GM10248 (cell line): ENCODE measurements at places on chromosomes 7 and 10.

GRCh38 chr10:133253361-133253955 lies 15.8 kb downstream of the VENTX start:
- no peak for DNase-seq

- DNase-seq = no peak
Observed at GRCh38 chr10:20355915-20356314, 539.7 kb downstream of the PLXDC2 start.

DNA sequence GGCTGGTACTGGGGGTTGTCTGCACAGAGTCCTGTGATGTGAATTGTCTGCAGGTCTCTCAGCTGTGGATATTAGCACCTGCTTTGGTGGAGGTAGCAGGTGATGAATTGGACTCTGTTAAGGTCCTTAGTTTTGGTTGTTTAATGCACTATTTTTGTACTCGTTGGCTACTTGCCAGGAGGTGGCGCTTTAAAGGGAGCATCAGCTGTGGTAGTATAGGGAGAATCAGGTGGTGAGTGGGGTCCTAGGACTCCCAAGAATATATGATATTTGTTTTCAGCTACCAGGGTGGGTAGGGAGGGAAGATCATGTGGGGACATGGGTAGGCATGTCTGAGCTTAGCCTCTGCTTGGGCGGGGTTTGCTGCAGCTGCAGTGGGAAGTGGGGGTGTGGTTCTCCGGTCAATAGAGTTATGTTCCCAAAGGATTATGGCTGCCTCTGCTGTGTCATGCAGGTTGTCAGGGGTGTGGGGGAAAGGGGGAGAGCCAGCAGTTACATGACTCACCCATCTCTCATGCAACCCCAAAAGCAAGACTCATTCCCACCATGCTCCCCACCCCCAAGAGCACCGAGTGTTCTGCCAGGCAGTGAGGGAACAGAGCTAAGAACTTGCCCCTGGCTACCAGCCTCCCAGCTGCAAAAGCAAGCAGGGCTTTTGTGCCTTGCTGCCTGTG lies 53.7 kb upstream of the ZNF273 start:
- DNase-seq = no peak

- DNase-seq = peak; percentile 39
Observed at GRCh38 chr10:96758423-96758822, 38.1 kb upstream of the PIK3AP1 start.

GRCh38 chr7:22447762-22448161 lies 52.2 kb downstream of the STEAP1B start:
- peak; percentile 63 for DNase-seq

- no peak for DNase-seq
Observed at GRCh38 chr7:41630741-41631140, 72.1 kb downstream of the INHBA start.

GRCh38 chr10:18528292-18528691 lies 123.1 kb downstream of the NSUN6 start:
- DNase-seq = no peak

- DNase-seq = no peak
Observed at GRCh38 chr10:101848408-101848807, 4.8 kb upstream of the KCNIP2 start.

GRCh38 chr7:80499350-80499953 lies 12.4 kb downstream of the GNAT3 start:
- no peak for DNase-seq

DNA sequence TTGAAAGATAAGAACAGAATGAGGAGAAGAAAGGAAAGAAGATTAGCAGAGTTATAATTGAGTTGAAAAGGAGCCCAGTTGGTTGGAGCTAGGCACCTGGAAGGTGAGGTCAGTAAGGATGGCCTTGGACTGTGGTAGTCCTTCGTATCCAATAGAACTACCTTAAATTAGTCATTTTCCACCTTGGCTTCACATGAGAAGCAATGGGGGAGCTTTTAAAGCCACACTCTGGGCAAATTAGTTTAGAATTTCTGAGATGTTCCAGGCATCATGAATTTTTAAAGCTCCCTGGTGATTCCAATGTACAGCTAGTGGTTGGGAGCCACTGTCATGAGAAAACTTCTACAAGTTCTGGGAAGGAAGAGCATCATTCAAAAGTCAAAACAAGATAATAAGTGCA lies 27.3 kb upstream of the CYP3A5 start:
- no peak for DNase-seq

- no peak for DNase-seq
Observed at GRCh38 chr7:151498495-151498894, 21.2 kb downstream of the RHEB start.
